ENCODE measurements at places on chromosomes 13 and 19. TPM values are rescaled to one million over a fixed set of nuclear protein-coding genes. Genes with fewer than 3 reads are reported as not detected.

The IGFL2 gene
- not detected for total RNA-seq

The KLK15 gene
- total RNA-seq, result not detected

DNA sequence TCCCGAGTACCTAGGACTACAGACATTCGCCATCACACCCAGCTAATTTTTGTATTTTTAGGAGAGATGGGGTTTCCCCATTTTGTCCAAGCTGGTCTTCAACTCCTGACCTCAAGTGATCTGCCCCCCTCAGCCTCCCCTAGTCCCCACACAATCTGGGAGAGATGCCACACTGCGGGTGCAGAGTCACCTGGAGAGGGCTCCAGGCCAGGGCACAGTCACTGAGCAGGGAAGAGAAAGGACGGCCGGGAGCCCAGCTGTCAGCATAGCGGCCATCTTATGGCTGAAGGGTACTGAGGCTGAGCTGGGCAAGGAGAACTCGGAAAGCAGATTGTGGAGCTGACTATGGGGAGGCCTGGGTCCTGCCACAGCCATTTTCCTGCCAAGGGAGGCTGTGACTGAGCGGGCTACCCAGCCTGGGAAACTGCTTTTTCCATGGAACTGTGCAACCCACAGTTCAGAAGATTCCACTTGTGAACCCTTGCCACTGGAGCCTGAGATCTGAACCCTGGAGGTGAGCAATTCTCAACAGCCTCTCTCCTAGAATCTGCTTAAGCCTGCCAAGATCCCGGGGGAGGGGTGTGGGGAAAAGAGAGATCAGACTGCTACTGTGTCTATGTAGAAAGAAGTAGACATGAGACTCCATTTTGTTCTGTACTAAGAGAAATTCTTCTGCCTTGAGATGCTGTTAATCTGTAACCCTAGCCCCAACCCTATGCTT lies 109.2 kb downstream of the ZNF486 start:
- H3K27ac ChIP-seq, result no peak overlapping the region
- H3K36me3 ChIP-seq, result no peaks in the 10 kb centered on the region
- no peaks in the 10 kb centered on the region for H3K27me3 ChIP-seq
- H3K4me1 ChIP-seq, result no peaks in the 10 kb centered on the region
- DNase-seq, result no peak

GRCh38 chr19:15635016-15635805 lies 5.5 kb upstream of the CYP4F3 start:
- H3K27ac ChIP-seq, result no peak overlapping the region
- DNase-seq, result no peak
- no peaks in the 10 kb centered on the region for H3K27me3 ChIP-seq
- H3K4me1 ChIP-seq, result no peaks in the 10 kb centered on the region
- H3K36me3 ChIP-seq, result no peaks in the 10 kb centered on the region
- H3K4me3 ChIP-seq, result no peak overlapping the region

The ZNF844 gene
- 27.4 TPM for total RNA-seq

The ZNF223 gene
- total RNA-seq, result 3.3 TPM

The F2RL3 gene
- total RNA-seq, result 0.24 TPM

- H3K4me3 ChIP-seq, result no peak overlapping the region
- DNase-seq, result no peak
- no peaks in the 10 kb centered on the region for H3K36me3 ChIP-seq
- no peaks in the 10 kb centered on the region for H3K4me1 ChIP-seq
- H3K27ac ChIP-seq, result no peak overlapping the region
Observed at GRCh38 chr13:59451236-59451635, 712.5 kb downstream of the DIAPH3 start.

The PEX11G gene
- total RNA-seq, result not detected

DNA sequence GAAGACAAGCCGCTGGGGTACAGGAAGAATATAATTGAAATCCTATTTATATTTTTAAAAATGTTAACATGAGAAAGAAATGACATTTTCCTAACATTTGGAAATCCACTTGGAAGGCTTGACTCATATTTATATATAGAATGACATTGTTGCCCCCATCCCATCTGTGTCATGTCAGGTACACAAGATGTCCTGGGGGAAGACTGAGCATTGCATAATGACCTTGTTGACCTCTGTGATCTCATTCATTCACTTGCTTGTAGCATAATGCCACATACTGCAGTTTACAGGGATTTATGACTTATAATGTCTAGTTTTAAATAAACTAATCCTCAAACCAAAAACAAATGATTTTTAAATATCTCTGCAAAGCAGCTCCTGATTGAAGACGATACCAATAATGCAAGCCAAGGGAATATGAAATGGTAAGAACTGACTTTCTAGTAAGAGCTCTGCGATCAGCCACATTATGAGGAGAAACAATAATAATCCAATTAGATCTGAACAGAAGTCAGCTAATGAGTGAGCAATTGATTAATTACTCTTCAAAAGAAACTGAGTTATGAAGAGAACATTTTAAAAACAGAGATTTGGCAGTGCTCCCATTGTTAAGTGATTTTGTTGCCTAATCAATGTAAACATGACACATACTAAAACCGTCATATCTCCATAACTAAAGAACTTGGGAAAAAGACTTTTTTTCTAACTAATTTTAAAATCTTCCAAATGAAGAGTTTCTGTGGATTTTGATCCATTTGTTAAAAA lies 21.2 kb upstream of the VWA8 start:
- no peaks in the 10 kb centered on the region for H3K36me3 ChIP-seq
- no peak overlapping the region for H3K4me3 ChIP-seq
- H3K4me1 ChIP-seq, result no peaks in the 10 kb centered on the region
- H3K27me3 ChIP-seq, result no peaks in the 10 kb centered on the region
- DNase-seq, result no peak
- H3K27ac ChIP-seq, result no peak overlapping the region

The KLK6 gene
- not detected for total RNA-seq

The HSH2D gene
- 319 TPM for total RNA-seq

- H3K36me3 ChIP-seq, result no peaks in the 10 kb centered on the region
- no peak overlapping the region for H3K27ac ChIP-seq
- H3K27me3 ChIP-seq, result peaks cover under 1% of the 10 kb centered on the region
- no peak for DNase-seq
Observed at GRCh38 chr19:2573916-2574315, 98.0 kb downstream of the GADD45B start.

- H3K36me3 ChIP-seq, result peaks cover 5% of the 10 kb centered on the region
- no peaks in the 10 kb centered on the region for H3K27me3 ChIP-seq
- no peak overlapping the region for H3K4me3 ChIP-seq
Observed at GRCh38 chr13:98515818-98516465, 61.0 kb downstream of the STK24 start.

DNA sequence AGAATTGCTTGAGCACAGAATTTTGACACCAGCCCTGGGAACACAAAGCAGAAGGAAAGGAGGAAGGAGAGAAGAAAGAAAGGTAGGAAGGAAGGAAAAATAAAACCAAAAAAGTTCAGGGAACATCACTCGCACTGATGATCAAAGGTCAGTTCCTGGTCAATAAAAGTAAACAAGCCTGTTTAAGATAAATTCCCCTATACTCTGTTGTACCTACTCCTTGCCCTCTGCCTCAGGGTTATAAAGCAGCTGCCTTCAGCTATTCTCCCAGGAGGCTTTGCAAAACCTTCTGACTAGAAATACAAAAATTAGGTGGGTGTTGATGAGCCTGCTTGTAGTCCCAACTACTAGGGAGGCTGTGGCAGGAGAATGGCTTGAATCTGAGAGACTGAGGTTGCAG lies 14.9 kb upstream of the ZNF91 start:
- no peak overlapping the region for H3K4me3 ChIP-seq
- H3K27me3 ChIP-seq, result peaks cover under 1% of the 10 kb centered on the region
- H3K4me1 ChIP-seq, result peaks cover 2% of the 10 kb centered on the region
- no peak for DNase-seq
- H3K27ac ChIP-seq, result no peak overlapping the region
- H3K36me3 ChIP-seq, result no peaks in the 10 kb centered on the region

GRCh38 chr13:96948127-96948526 lies 46.1 kb downstream of the OXGR1 start:
- no peak overlapping the region for H3K4me3 ChIP-seq
- no peaks in the 10 kb centered on the region for H3K36me3 ChIP-seq
- H3K27me3 ChIP-seq, result no peaks in the 10 kb centered on the region
- H3K4me1 ChIP-seq, result no peaks in the 10 kb centered on the region
- no peak overlapping the region for H3K27ac ChIP-seq

DNA sequence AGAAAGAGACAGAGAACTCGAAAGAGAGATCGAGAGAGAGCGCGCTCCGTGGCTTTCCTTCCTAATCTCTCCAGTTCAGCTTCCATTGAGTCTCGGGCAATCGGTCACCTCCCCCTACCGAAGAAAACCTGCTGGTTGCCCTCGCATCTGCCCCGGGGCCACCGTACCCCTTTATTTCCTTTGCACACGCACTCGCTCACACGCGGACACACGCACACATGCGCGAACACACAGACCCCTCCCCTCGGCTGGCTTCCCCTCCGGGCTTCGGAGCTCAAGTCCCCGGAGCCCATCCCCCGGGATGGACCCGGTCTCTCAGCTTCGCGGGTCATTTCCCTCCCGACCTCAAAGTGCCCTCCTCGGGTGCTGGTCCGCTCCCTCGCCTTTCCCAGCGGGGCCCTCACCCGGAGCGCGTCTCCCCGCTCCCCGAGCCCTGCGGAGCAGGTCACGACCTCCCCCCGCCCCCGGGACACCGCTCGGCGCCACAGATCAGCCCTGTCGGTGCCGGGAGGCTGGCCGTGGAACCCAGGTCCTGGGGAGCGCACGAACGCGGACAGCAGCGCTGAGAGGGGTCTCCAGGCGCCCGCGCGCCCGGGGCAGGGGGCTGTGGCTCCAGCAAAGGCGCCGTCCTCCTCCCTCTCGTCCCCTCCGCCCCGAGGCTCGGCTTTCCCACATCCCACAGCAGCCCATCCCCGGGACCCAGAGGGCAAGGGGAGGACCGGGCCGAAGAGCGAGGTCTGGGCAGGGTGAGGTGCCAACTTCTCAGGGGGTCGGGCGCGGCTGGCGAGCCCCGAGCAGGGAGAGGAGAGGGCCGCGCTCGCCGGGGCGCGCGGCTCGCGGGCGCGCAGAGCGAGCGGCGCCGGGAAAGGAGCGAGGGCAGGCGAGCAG lies 1.8 kb downstream of the DACH1 start:
- peaks cover 12% of the 10 kb centered on the region for H3K27me3 ChIP-seq
- H3K36me3 ChIP-seq, result no peaks in the 10 kb centered on the region
- H3K27ac ChIP-seq, result no peak overlapping the region

The MEGF8 gene
- 8.1 TPM for total RNA-seq

DNA sequence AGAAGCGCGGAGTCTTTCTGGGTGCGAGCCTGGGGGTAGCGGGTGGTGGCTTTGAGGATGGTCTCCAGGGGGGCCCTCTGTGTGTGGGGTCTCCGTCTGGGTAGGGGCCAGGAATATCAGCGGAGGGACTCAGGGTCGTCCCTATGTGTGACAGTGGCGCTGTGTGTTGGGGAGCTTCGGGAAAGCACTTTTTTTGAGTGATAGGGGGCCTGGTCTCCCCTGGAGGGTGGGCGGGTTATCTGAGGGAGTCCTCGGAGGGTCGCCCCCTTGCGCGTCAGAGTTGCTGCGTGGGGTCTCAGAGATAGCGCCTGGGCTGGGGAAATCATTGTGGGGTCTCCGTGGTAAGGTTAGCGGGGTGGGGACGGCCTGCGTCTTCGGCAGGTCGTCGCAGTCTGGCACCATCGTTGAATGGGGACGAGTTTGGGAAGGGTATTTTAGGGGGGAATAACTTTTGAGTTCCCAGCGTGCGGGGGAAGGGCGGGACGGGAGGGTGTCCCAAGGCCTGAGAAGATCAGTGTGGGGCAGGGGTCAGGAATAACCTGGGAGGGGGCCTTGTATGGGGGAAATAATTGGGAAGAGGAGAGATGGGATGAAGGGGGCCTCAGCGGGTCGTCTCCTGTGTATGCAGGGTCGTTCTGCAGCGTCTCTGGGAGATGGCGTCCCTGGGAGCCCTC lies 857 bp downstream of the IER2 start:
- peak overlapping the region; percentile 90 for H3K27ac ChIP-seq
- H3K27me3 ChIP-seq, result no peaks in the 10 kb centered on the region
- DNase-seq, result no peak
- peaks cover 42% of the 10 kb centered on the region for H3K4me1 ChIP-seq
- peaks cover 7% of the 10 kb centered on the region for H3K36me3 ChIP-seq

GRCh38 chr19:10137751-10138682 lies 18.3 kb upstream of the EIF3G start:
- no peak for DNase-seq
- H3K27ac ChIP-seq, result no peak overlapping the region
- no peaks in the 10 kb centered on the region for H3K27me3 ChIP-seq
- peaks cover 90% of the 10 kb centered on the region for H3K36me3 ChIP-seq
- H3K4me1 ChIP-seq, result peaks cover 17% of the 10 kb centered on the region
- H3K4me3 ChIP-seq, result no peak overlapping the region

GRCh38 chr13:27388241-27388640 lies 36.2 kb upstream of the GTF3A start:
- no peaks in the 10 kb centered on the region for H3K36me3 ChIP-seq
- no peak overlapping the region for H3K27ac ChIP-seq
- H3K27me3 ChIP-seq, result no peaks in the 10 kb centered on the region
- no peak for DNase-seq
- no peaks in the 10 kb centered on the region for H3K4me1 ChIP-seq

The TMEM259 gene
- total RNA-seq, result 310 TPM

- H3K36me3 ChIP-seq, result no peaks in the 10 kb centered on the region
- H3K4me1 ChIP-seq, result peaks cover 13% of the 10 kb centered on the region
- H3K27ac ChIP-seq, result no peak overlapping the region
- H3K4me3 ChIP-seq, result no peak overlapping the region
Observed at GRCh38 chr13:51327961-51328360, 11.5 kb upstream of the SERPINE3 start.

GRCh38 chr13:31755803-31756212 lies 16.5 kb downstream of the RXFP2 start:
- no peaks in the 10 kb centered on the region for H3K27me3 ChIP-seq
- no peaks in the 10 kb centered on the region for H3K36me3 ChIP-seq
- no peak overlapping the region for H3K27ac ChIP-seq
- no peak overlapping the region for H3K4me3 ChIP-seq

DNA sequence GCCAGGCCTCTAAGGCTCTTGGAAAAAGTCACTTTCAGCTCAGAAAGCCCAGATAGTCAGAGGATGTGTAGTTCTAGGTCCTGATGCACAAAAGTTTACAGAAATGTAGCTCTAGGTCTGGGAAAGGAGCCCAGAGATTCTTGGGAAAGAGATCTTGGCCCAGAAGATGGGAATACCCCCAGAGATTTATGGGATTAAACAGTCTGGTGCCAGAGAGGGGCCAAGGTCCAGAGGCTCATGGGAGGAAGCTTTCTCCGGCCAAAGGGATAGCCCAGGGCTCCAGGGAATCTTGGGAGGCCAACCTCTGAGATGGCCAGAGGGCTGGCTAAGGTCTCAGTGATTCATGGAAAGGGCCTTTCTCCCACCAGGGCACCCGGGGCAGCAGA lies 15.2 kb downstream of the BCAT2 start:
- H3K4me1 ChIP-seq, result peaks cover 12% of the 10 kb centered on the region
- peak overlapping the region; percentile 61 for H3K27ac ChIP-seq
- H3K36me3 ChIP-seq, result no peaks in the 10 kb centered on the region
- no peaks in the 10 kb centered on the region for H3K27me3 ChIP-seq

The CDC42EP5 gene
- total RNA-seq, result not detected

DNA sequence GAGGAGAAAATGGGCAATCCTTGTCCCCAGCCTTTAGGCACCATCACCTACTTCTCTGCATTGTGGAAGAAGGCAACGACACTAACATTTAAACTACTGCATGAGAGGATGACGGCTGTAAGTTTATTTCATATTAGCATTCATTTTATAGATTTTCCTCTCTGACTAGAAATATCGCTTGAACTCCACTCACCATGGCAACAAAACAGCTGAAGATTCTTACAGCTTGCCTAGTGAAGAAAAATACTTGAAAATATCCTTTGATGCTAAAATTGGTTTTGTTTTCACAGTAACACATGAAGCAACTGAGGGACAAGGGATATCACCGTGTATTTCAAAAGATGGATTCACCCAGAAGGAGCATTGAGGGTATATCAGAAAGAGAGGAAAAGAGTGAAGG lies 284.3 kb downstream of the LIG4 start:
- H3K4me1 ChIP-seq, result no peaks in the 10 kb centered on the region
- no peak for DNase-seq
- H3K27ac ChIP-seq, result no peak overlapping the region
- H3K36me3 ChIP-seq, result no peaks in the 10 kb centered on the region

Measured in natural killer cell (primary cell).